ENCODE measurements at places on chromosomes 11 and 22.

DNA sequence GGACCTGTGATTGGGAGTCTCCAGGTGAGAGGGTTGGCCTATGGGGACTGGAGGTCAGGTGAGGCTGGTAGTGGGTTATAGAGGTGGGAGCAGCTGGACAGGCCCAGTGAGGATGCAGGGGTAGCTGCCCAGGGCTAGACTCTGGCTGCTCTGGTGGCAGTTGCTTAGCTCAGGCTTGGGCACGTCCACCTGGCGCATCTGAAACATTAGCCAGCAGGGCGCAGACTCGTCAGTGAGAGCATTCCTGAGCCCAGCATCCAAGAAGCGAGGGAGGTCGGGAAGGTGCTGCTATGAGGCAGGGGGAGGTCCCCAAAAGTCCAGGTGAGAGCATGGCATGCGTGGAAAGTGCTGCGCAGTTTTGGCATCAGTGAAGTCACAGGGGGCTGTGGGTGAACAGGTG, 3.5 kb upstream of the GGT1 start:
- no peak for DNase-seq

GRCh38 chr22:23850136-23850611, 7.5 kb upstream of the SLC2A11 start:
- no peak for DNase-seq

DNA sequence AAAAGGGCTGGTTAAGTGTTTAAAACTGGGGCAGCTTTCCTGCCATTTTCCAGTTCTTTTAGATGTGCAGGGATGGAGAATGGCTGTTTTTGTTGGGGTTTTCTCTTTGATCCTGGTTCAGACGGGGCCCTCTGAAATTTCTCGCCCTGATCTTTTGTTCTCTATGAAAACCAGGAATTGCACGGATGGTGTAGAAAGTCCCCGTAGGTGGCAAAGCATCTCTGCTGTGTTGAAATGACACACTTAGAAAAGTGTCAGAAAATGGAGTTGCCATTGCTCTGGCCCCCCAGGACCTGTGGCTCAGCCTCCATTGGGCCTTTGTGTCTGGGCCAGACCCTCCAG, 63.0 kb downstream of the PARVB start:
- DNase-seq: no peak

GRCh38 chr22:47340851-47341436, 578.5 kb downstream of the TBC1D22A start:
- no peak for DNase-seq

DNA sequence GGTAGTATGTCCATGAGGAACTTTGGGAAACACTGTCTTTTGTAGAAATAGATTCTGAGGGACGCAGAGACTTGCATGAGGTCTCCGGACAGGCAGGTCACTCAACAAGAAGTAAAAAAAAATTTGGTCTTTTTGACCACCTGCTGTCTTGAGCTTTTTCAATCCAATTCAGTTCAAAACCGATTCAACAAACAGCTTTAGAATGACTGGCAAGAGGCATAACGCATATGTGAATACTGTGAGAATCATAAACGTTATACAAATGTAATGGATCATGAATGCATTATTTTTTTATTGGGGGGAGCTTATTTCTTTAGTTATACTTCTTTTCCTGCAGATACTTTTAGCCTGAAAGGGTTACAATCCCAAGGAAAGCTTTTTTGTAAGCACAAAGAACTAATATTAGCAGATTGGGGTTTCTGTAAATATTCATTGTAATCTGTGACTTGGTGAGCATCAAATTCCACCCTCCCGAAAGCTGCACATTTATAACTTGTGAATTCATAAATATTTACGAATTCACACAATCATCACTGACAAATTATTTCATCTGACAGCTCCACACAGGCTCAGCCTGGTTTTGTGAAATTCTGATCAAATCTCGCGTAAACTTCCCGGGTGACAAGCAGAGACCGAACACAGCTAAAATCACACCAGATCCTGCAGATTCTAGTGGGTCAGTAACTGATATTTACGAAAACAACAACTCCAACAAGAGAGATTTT, 507.7 kb downstream of the MN1 start:
- no peak for DNase-seq

DNA sequence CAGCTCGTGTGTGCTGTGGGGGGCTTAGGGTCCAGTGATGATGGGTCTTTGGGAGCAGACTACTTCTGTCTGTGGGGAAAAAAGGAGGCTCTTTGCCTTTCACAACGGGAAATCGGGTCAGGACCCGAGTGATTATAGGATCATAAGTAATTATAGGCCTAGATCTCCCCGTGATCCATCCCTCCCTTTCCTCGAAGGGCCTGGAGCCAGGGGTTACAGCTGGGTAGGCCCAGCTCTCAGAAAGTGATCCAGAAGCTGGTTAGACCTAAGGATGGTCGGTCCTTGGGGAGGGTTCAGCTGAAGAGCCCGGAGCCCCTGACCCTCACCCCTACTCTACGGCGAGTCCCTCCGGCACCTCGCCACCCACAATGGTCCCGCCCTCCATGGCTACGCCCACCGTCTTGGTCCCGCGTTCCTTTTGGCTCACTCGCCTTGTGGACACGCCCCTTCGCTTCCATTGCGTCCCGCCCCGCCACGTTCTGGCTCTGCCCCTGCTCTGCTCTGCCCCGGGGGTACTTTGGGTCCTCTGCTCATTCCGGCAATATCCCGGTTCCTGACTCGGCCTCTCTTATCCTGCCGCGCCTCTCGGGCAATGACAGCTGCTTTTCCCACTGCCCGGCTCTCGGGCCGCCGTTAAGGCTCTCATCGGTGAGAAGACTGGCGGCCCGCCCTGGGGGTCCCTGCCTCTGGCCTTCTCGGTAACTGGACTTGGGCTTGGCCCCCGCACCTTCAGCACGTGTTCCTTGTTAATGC, 5.0 kb downstream of the IGSF22 start:
- no peak for DNase-seq
